Inflammatory macrophage treated with lipopolysaccharide for 1 hour (primary cell): ENCODE measurements at places on chromosomes 2 and 18.

GRCh38 chr18:35153609-35154272, 87.1 kb upstream of the ZNF397 start:
- DNase-seq, result peak; percentile 52

DNA sequence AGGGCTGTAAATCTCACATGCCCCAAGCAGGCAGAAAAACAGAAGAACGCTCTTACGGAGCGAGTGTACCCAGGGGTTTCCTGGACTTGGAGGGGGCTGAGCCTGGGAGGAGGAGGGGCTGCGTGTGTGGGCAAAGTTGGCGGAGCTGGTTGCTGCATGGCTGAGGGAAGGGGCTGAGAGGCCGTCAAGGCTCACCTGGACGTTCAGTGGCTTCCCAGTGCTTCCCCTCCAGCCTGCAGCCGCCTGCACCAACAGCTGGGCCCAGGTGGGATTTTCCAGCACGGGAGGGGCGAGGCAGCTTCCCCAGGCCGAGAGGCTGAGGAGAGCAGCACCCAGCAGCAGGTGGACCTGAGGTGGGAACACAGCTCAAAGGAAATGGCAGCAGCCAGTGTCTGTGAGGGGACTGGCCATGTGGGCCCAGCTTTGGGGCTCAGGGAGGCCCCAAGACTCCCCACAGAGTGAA, 70.6 kb upstream of the CTDP1 start:
- no peak for DNase-seq

DNA sequence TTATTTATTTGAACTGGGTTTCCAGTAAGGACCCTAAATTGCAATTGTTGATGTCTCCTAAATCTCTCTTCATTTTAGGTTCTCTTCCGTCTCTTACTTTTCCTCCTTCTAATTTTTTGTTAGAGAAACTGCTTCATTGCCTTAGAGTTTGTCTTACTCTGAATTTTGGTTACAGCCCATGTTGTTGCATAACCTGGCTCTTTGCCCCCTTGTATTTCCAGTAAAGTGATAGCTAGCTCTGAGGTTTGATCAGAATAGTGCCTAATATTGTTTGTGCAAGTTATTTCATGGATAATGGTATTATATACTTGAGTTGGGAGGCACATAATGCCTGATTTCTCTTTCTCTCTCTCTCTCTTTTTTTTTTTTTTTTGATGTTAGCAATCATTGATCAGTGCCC, 71.8 kb downstream of the MGAT5 start:
- no peak for DNase-seq

- no peak for DNase-seq
Measured at GRCh38 chr18:67805261-67805660, 288.7 kb upstream of the DSEL start.
